ENCODE measurements at places on chromosomes 1 and 21. TPM values are rescaled to one million over a fixed set of nuclear protein-coding genes. Genes with fewer than 3 reads are reported as not detected.

FNDC5 gene
- total RNA-seq = 0.25 TPM

AIM2 gene
- not detected for total RNA-seq

KLHDC8A gene
- total RNA-seq = 0.75 TPM

S100A2 gene
- total RNA-seq = 37.7 TPM

SH3BP5L gene
- 21.6 TPM for total RNA-seq

CBR3 gene
- 12.0 TPM for total RNA-seq

RHEX gene
- not detected for total RNA-seq

CHRM3 gene
- 0.03 TPM for total RNA-seq

TEDDM1 gene
- not detected for total RNA-seq

NOTCH2 gene
- 36.6 TPM for total RNA-seq

COL9A2 gene
- 0.20 TPM for total RNA-seq

VTCN1 gene
- not detected for total RNA-seq

CD1B gene
- total RNA-seq = not detected

GSTM5 gene
- total RNA-seq = not detected

GBP5 gene
- total RNA-seq = not detected

ST6GALNAC5 gene
- 0.22 TPM for total RNA-seq

S100B gene
- total RNA-seq = not detected

BGLAP gene
- total RNA-seq = not detected

ZNF687 gene
- 15.0 TPM for total RNA-seq

SF3B4 gene
- 124 TPM for total RNA-seq

DENND2D gene
- 1.2 TPM for total RNA-seq

CHAF1B gene
- 12.1 TPM for total RNA-seq

CD2 gene
- total RNA-seq = not detected

CLDN17 gene
- total RNA-seq = not detected

TAS1R3 gene
- 0.20 TPM for total RNA-seq

RABIF gene
- 15.3 TPM for total RNA-seq

ANGPTL3 gene
- not detected for total RNA-seq

LAMTOR2 gene
- 146 TPM for total RNA-seq

CHODL gene
- not detected for total RNA-seq

F13B gene
- 0.08 TPM for total RNA-seq

UTS2 gene
- total RNA-seq = not detected

AVPR1B gene
- not detected for total RNA-seq

TCHHL1 gene
- total RNA-seq = not detected

Measured in A549 treated with Hydrocortisone at 1 μM for 4 hours (cell line).